Stimulated activated CD8-positive, alpha-beta memory T cell treated with anti-CD3 and anti-CD28 coated beads, Interleukin-4, amount 100 ng/mL, for 1 hour (primary cell): ENCODE measurements at places on chromosomes 2 and 18.

DNA sequence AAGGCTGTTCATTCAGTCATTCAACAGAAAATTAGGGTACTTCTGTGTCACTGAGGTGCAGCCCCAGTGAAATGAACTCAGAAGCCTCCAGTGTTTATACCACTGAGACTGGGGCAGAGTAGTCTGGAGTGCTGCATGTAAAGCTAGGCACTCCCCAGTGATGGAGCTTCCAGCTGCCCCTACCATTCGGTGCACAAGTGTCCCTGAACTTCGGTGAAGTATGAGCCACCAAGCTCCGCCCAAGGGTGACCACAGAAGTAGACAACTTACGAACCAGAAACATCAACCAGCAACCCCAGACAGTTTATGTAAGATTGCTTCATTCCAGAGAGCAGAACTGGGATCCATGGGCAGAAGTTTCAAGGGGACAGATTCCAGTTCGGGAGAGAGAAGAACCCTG lies 70.6 kb upstream of the FOSL2 start:
- DNase-seq = no peak

DNA sequence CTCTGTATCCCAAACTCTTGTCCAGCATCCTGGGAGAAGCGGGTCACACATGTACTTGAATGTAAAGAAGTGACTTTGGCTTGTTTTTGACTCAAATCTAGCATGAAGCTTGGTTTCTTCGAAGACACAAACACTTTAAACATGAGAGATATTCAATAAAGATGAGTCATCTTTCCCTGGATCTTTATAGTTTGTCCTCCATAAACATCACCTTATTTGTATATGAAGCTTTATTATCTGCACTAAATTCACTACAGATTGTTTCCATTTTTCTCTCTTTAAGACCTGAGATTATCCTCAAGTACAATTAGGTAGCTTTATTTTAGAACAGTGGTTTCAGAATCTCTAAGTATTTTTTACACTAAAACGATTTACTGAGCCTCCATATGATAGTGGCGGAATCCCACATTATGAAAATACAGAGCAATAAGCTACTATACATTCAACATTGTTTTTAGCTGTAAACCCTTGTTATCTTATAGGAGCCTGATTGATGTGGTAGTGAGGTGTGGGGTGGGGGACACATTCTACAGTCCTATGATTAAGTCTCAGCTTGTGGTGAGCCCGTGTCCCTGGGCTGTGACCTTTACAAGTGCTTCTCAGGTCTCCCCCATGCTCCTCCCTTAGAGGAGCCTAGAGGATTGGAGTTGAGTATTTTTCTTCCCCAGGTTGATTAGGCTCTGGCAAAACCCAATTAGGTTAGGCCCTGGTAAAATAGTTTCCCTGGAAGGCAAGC lies 79.6 kb upstream of the RAPGEF4 start:
- no peak for DNase-seq

- DNase-seq = no peak
Observed at GRCh38 chr18:74734013-74734444, 136.4 kb downstream of the ZNF407 start.

- no peak for DNase-seq
Observed at GRCh38 chr2:168457190-168457895, 1.3 kb downstream of the CERS6 start.

GRCh38 chr2:201886504-201886903 lies 80.2 kb downstream of the CDK15 start:
- DNase-seq = no peak

- no peak for DNase-seq
Observed at GRCh38 chr2:180334514-180334913, 327.4 kb upstream of the CWC22 start.

GRCh38 chr2:138115666-138116065 lies 151.4 kb downstream of the HNMT start:
- no peak for DNase-seq

DNA sequence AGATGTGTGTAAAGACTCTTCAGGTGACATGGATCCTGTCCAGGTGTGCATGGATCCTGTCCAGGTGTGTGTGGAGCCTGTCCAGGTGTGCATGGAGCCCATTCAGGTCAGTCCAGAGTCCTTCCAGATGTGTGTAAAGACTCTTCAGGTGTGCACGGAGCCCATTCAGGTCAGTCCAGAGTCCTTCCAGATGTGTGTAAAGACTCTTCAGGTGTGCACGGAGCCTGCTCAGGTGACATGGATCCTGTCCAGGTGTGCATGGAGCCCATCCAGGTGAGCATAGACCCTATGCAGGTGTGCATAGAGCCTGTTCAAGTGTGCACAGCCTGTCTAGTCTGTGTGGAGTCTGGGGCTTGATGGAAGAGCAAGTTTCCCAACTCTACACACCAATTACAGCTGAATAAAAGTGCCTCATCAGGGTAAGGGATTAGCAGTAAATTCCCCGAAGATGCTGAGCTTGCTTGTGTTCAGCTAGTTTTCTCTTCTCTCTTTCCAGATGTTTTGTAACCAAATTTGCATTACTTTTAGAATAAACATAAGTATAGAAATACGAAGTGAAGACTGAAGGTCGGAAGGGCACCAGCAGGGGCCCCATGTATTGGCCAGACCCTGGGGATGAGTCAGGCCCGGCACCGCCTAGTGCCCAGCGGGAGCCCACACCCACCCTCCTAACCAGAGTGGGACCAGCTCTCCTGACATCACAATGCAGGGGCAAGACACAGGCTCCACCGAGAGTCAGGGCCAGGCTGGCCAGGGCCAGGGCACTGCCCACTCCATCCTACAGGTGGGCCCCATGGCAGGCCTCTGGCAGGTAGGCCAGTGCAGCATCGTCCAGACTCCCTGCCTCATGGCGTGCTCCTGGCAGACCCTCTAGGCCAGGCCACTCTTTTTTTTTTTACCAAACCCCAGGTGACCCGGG lies 38.6 kb upstream of the GPC1 start:
- no peak for DNase-seq

DNA sequence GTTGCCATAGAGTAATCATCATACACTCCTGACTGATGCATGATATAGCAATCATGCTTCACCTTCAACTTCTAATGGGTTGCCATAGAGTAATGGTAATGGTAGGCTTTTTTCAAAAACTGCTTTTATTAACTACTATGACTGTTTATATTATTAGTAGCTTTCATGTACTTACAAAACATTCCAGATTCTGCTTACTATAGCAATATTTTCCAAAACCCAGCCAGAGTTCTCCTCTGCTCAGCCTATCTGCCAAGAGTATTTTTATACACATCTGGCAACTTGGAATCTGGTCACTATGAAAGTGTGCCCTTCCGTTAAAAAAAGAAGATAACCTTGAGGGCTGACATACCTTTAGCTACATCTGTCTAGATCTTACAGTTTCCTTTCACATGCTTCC lies 5.0 kb upstream of the UNC80 start:
- no peak for DNase-seq

- no peak for DNase-seq
Observed at GRCh38 chr2:175431101-175431946, 249.8 kb upstream of the ATP5MC3 start.

- no peak for DNase-seq
Observed at GRCh38 chr2:191910518-191910917, 63.6 kb upstream of the CAVIN2 start.

DNA sequence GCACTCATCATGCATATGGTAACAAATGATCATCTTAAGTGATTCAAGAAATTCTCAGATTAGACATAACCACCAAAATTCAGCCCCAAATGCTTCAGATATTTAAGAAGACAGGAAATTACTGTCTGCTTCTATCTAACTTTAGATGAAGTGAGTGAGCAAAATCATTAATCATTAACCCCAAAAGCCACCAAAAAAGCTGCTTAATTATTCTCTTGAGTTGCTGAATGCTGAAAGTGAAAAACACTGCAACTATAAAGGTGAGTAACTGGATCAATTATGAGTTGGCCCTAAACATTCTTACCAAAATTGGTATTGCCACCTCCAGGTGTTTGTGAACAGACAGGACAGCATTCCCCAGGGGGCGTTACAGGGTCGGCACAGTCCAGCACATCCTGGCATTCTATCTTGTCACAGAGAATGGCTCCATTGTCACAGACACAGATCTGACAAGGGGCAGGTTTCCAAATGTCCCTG lies 69.6 kb downstream of the COL5A2 start:
- no peak for DNase-seq

DNA sequence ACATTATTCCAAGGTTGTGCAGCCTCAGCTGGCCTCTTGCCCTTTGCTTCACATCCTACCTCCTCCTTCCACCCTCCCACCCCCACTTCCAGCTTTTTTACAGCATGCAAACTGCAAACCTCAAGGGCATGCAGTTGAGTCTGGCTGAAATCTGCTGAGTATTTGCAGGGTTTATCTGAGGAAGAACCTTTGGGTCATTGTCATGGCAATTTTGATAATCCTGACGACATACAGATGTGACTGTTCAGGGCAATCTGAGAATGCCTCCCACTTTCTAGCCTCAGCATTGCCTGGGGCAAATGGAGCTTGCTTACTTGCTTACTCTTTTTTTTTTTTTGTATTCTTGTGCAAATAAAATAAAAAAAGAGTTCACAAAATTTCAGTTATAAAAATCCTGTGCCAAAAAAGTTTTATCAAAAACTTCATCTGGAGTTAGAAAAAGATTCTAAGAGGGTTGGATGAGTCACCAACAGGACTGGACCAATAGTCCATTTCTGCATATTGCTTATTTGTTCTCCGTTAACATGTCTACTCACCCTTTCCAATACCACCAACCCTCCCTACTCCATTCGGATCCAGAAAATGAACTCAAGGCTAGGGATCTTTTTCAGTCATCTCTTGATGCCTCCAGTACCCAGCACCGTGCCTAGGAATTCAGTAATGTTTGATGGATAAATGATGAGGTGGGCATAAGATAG lies 23.6 kb upstream of the LHCGR start:
- DNase-seq = no peak

DNA sequence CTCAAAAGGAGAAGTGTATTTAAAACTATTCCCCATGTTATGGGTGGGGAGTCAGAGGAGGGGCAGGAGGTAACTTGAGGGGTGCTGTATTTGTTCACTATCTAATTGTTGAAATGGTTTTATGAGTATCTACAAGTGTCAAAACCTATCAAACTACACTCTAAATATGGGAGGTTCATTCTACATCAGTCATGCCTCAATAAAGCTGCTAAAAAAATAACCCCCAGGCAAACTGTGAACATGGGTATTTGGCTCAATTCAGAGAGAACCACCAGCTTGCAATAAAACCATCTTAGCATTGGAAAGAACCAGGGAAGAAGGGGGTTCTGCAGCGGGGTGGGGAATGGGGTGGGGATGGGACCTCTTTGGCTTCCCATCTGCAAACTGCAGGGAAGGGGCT lies 176.0 kb upstream of the SMAD2 start:
- no peak for DNase-seq

DNA sequence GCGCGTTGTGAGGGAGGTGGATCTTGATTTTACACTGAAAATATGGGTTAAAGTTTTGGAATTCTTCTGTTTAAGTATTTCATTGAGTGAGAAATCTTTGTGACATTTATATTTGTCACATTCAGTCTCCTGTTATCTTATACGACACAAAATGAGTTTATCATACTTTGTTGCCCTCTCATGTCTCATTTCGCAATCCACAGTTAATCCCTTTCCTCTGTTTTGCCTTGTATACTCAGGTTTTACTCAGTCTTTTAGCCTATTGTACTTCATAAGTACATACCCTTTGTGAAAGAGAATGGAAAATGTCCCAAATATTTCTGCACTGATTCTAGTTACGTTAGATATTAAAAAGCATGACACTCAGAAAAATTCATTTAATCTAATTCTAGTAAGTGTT lies 142.7 kb downstream of the ATP9B start:
- DNase-seq = no peak

GRCh38 chr2:101766871-101767739 lies 69.6 kb downstream of the MAP4K4 start:
- no peak for DNase-seq

DNA sequence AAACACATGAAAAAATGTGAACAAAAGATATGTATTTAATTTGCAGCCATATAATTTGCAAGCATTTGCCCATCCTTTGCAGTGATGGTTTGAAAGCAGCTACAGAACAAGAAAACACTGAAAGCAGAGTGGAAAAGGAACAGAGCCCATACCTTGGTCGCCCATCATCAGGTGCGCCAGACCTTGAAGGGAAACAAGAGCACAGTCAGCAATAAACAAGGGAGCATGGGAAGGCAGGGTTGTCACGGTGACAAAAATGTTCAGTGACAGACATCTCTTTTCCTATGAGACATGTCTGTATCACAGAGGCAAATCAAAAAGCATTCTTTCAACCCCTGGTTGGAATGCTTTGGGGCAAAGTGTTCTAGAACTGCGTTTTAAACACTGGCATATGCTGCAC lies 109.4 kb downstream of the NRXN1 start:
- no peak for DNase-seq
